Activated CD4-positive, alpha-beta T cell treated with anti-CD3 and anti-CD28 coated beads for 48 hours (primary cell): ENCODE measurements at places on chromosomes 12 and 14.
A peak's percentile ranks its signal among the peaks of the same experiment; 100 is the strongest.

DNA sequence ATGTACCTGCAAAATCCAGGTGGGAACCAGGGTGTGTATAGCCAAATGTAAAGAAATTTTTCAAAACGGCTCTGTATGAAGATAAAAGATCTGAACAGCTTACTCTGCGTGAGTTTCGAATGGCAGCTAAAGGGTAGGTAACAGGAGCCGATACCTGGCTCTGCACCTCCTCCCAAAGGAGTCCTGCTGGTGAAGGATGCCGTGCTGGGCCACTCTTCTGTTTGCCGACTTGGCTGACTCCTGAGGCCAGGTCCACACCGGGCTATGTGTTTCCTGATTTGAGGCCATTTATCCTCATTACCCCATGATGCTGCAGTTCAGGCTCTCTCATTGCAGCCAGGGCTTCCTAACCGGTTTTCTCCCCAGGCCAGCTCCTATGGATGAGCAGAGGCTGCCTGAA is 244.6 kb downstream of the SLC41A2 start:
- no peak for DNase-seq

DNA sequence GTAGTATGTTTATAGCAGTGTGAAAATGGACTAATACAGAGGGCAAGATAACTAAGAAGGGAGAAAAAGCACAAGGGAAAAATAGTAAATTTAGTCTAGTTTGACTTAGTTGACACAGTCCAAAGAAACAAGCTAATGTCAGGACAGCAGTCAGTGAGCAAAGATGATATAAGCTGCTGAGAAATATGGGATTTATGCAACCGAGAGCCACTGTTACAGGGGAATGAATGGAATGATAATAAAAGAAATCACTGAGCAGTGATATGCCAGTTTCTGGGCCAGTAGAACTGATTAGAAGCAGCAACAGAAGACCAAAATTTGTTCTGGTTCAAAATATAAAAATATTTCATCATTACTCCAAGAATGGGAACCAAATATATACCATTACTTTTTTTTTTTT is 60.1 kb downstream of the R3HDM2 start:
- DNase-seq = no peak

GRCh38 chr14:105460616-105461015 is 14.0 kb upstream of the CRIP2 start:
- no peak for DNase-seq

GRCh38 chr12:129657179-129657578 is 246.6 kb downstream of the TMEM132D start:
- no peak for DNase-seq

DNA sequence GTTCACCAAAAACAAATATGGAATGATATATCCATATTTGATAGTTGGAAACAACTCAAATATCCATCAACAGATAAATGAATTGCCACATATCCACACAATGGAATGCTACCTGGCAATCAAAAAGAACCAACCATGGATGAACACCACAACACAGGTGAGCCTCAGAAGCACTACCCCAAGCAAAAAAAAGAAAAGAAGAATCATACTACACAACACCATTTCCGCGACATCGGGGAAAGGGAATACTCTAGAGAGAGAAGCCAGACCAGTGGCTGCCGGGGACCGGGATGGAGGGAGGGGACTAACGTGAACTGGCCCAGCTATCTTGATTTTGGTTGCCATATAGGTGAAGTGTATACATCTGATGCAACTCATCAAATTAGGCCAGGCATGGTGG is 41.4 kb downstream of the SCARB1 start:
- no peak for DNase-seq

DNA sequence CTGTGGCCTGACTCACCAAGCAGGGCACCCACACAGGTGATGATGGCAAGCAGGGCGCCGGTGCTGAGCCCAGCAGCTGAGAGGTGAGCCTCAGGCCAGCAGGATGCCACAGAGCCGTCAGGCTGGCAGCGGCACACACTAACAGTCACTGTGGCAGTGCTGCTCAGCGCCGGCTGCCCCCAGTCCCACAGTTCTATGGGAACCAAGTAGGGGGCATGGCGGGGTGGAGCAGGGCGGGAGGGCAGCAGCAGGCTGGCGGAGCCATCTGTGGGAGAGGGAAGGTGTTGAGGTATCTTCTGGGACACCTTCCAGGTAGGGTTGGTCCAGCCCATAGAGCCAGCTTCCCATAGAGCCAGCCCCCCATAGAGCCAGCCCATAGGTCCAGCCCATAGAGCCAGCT is 7.0 kb downstream of the PSMB11 start:
- DNase-seq = no peak

- no peak for DNase-seq
Observed at GRCh38 chr12:28828318-28828717, 320.8 kb upstream of the FAR2 start.

GRCh38 chr14:60805841-60806430 is 71.4 kb downstream of the MNAT1 start:
- DNase-seq = no peak

DNA sequence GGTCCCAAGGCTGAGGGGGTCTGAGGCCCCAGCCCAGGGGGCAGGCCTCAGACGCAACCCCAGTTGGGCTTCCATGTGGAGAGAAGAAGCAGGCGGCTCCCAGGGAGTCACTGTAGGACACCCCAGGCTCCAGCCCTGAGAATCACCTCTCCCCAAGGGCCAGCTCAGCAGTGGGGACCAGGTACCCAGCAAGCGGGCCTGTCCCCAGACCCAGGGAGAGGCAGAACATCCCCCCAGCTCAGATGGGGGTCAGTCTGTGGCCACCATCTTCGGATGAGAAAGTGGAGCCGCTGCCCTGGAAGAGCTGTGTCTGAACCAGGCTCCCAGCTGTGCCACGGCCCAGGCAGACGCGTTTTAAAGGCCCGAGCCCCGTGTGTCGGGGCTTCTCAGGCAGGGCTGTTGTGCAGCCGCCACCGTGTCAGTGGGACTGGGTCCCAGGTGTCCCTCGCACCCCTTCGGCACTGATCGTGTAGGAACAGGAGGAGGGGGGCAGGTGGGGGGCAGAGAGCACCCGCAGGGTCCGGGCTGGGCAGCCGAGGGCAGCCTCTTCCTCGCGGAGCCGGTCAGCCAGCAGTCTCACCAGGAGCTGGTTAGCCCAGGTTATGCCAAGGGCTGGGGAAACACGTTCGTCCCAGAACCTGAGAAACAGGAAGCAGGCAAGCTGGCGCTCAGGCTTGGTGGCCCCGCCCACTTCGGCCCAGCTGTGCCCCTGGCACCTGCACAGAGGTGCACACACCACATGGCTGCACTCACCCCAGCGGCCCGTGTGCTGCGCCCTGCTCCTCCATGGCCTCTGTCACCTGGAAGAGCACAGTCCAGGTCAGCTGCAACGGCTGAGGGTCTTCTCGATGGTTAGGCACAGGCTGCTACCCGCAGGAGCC is 16.6 kb downstream of the XRCC3 start:
- DNase-seq = no peak

DNA sequence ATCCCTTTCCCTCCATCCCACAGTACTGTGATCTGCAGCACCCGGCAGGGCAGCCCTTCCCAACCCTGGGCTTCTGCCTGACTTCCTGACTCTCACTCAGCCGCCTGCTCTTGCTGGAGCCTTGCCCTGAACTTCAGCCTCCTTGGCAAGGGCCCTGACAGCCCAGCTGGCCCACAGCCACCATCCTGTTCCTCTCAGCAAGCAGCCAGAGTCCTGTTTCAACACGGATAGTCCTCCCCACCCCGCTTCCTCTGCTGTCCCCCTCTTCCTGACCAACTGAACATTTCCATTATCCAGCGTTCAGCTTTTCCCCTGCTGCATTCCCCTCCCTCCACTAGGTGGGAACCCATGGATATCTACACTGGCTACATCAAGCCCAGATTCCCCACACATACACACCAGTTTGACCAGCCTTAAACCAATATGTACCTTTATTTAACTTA is 74.0 kb upstream of the MDM1 start:
- DNase-seq = no peak

- no peak for DNase-seq
Observed at GRCh38 chr12:75184516-75184915, 25.1 kb downstream of the KCNC2 start.

DNA sequence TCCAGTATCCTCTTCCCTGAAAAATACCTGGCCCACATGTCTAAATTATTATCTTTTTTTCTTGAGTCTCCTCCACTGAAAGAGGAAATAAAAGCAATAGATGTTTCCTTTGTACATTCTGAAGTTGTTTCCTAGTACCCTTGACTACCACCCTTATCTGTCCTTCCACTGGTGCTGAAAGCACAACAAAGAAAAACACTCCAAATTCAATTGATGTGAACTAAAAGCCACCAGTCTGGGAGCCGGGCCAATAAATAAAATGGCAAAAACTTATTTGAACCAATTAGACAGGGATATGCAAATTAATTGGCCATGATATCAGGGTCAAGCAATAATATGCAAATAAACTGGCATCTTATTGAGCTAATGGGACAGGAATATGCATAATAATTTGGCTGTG is 330.5 kb downstream of the PAWR start:
- no peak for DNase-seq

DNA sequence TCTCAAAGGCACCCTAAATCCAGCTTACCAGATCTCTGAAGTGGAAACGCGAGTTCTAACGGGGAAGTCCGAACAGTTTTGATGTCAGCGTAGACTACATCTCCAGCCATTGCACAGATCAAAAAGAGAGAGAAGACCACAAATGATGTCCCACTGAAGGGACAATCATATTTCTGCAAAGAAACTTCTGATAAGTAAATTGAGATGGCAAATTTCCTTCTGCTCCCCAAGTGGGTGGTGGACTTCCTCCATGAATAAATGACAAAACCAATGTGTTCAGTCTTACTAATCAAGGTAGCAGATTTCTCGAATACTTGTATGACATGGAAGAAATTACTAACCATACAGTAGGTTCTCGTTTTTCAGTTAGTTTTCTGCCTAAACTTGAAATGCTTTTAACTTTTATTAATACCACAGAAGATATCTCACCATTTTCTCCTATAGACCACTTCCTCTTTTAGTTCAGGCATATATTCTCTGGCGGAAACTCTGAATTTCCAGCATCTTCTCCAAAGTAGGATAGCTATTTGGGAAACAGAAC is at the start of gene CLECL1:
TSS of gene CLECL1 (minus strand) at position 177 of the 541 bp plus-strand sequence.
- DNase-seq = no peak

DNA sequence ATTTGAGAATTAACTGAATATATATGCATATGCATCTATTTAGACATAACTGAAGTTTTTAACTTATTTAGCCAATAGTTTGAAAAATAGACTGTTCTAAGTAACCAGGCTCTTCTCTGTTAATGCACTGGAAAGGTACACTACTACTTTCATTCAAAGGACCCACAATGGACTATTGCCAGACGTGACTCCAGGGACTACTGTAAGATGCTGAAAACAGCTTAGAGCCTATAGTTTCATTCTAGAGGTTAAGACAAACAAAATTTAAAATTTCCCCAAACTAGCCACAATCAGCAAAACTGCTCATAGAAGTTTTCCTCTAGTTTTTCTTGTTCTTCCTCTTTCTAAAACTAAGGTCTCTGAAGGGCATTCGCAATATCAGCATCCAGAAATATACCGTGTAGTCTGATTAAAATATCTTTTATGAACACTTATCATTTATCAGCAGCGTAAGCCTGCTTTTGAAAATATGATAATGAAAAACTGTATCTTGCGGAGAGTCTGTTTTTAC is 10.4 kb downstream of the APPL2 start:
- DNase-seq = no peak

- no peak for DNase-seq
Observed at GRCh38 chr12:65566751-65567150, 257.5 kb upstream of the HMGA2 start.

DNA sequence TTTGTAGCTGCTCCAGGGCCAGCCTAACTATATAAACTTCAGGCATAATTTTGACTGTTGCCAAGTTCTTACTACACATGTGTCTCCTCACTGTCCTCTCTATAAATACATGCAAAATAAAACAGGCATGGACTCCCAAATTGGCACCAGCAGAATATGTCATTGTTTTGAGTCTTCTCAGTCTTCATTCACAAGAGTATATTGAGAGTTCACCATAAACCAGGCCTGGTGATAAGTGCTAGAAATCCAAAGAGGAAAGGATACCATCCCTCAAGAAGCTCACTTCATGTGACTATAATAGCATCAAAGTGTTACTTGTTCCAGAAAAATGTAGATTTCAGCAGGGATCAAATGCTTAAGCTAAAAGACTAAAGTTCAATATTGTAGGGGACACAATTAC is 13.7 kb downstream of the GPR19 start:
- no peak for DNase-seq

GRCh38 chr12:68240975-68241374 is 12.4 kb downstream of the IL22 start:
- DNase-seq = peak; percentile 62

DNA sequence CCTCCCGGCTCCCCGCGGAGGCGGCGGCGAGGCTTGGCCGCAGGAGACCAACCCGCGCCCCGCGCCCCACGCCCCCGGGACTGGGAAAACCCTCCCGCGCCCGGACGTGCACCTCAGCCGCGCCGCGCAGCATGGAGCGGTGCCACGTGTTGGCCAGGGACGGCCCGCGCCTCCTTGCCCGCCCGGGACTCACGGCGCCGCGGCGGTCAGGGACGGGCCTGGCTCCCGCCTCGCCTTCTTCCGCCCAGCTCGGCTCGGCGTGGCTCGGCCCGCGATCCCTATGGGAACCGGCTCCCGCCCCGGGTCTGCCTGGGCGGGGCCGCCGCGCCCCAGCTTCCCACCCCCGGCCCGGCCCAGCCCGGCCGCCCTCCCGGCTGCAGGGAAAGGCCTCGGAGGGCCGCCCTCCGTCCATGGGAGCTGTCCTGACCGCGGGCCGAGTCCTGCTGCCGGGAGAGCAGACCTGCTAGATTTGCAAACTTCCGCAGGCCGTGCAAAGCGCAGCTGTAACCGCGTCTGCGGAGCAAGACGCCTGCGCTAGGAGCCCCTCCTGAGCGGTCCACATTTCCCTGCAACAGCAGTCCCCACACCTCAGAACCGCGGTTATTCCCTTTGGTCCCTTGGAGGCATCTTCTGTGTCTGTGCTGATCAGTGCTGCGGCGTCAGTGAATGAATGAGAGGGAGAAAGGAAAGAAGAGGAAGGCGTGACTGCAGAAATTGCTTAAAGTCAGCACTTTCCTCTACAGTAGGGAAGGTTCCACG is at the start of gene CDKL1:
TSS of gene CDKL1 (minus strand) at position 251 of the 759 bp plus-strand sequence. CDS start 1,013 bp downstream, outside the sequence.
- peak; percentile 60 for DNase-seq

GRCh38 chr12:94010307-94010706 is 138.1 kb upstream of the PLXNC1 start:
- DNase-seq = no peak

- no peak for DNase-seq
Observed at GRCh38 chr12:129184127-129184928, 331.1 kb downstream of the GLT1D1 start.

- DNase-seq = peak; percentile 36
Observed at GRCh38 chr12:2960390-2960956, 1.3 kb downstream of the TEAD4 start.

DNA sequence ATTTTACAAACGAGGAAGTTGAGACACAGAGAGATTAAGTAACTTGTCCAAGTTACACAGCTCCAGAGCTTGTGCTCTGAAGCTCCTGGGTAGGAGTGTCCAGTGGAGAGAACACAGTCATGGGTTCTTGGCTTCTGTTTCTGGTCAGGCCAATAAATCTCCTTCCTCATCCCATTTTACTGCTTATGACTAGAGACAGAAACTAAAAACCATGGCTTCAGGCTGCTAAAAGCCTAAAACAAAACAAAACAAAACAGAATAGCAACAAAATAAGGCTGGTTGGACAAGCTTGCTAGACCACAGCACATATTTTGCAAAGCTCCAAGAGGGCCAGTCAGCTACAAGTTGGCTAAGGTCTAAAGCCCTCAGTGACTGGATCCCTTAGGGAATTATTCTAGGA is 49.8 kb downstream of the PTGER2 start:
- DNase-seq = no peak

GRCh38 chr14:81205639-81206038 is 15.1 kb downstream of the GTF2A1 start:
- no peak for DNase-seq

- DNase-seq = no peak
Observed at GRCh38 chr12:70749931-70750330, 112.7 kb upstream of the PTPRB start.
